ENCODE measurements at places on chromosomes 4 and X.

- DNase-seq: no peak
- H3K36me3 ChIP-seq: no peaks in the 10 kb centered on the region
- H3K4me1 ChIP-seq: peaks cover 3% of the 10 kb centered on the region
- H3K27me3 ChIP-seq: no peaks in the 10 kb centered on the region
- no peak overlapping the region for H3K27ac ChIP-seq
Measured at GRCh38 chr4:93658443-93658842, 170.1 kb upstream of the ATOH1 start.

DNA sequence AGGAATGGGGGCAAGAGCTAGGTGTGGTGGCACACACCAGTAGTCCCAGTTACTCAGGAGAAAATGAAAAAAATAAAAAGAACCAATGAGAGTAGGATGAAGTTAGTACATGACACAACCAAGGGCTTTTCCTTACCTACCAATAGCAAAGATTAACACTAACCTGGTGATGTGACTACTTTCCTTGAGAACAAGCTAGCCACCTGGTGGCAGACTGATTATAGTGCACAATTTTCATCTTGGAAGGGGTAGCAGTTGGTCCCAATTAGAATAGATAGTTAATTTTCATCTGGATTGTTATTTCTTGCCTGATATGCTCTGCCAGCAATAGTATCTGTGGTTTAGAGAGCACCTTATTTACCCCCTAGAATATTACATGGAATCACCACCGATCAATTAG is 1216.8 kb upstream of the PABPC4L start:
- no peaks in the 10 kb centered on the region for H3K27me3 ChIP-seq
- no peak overlapping the region for H3K4me3 ChIP-seq
- H3K4me1 ChIP-seq: no peaks in the 10 kb centered on the region
- no peaks in the 10 kb centered on the region for H3K36me3 ChIP-seq
- H3K27ac ChIP-seq: no peak overlapping the region
- peak; percentile 32 for DNase-seq

- no peak for DNase-seq
- no peak overlapping the region for H3K27ac ChIP-seq
- no peak overlapping the region for H3K4me3 ChIP-seq
- no peaks in the 10 kb centered on the region for H3K27me3 ChIP-seq
- H3K36me3 ChIP-seq: no peaks in the 10 kb centered on the region
- no peaks in the 10 kb centered on the region for H3K4me1 ChIP-seq
Measured at GRCh38 chrX:87572901-87573300, 55.3 kb downstream of the KLHL4 start.

GRCh38 chr4:137804906-137805495 is 272.7 kb upstream of the PCDH18 start:
- H3K27me3 ChIP-seq: no peaks in the 10 kb centered on the region
- H3K4me1 ChIP-seq: no peaks in the 10 kb centered on the region
- H3K27ac ChIP-seq: no peak overlapping the region
- no peaks in the 10 kb centered on the region for H3K36me3 ChIP-seq

DNA sequence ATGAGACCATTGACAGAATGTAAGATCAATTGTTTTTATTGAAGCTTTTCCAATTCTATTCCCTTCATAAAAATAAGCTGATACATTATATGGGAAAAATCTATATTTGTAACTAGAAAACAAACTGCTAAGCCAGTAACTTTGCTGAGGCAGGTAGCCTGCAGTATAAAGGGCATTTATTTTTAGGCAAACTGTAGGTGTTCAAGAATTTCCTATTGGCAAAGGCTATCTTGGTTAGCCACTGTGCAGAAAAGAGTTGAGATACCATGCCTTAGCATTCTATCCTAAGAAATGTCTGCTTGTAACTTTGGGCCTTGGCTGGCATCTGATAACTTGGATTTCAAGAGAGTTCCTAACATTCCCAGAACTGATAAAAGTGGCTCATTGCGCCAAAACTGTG is 18.5 kb upstream of the PRRG1 start:
- H3K36me3 ChIP-seq: no peaks in the 10 kb centered on the region
- H3K27ac ChIP-seq: no peak overlapping the region
- H3K4me3 ChIP-seq: no peak overlapping the region
- DNase-seq: no peak

- H3K4me3 ChIP-seq: peak overlapping the region; percentile 73
- no peaks in the 10 kb centered on the region for H3K27me3 ChIP-seq
Measured at GRCh38 chrX:150508018-150508417, 60.4 kb upstream of the MTM1 start.

GRCh38 chrX:110006821-110007375 is 4.0 kb downstream of the TMEM164 start:
- H3K27me3 ChIP-seq: no peaks in the 10 kb centered on the region
- no peak overlapping the region for H3K27ac ChIP-seq
- H3K4me3 ChIP-seq: no peak overlapping the region

GRCh38 chr4:149534779-149535178 is 280.9 kb downstream of the IQCM start:
- no peak overlapping the region for H3K27ac ChIP-seq
- H3K4me3 ChIP-seq: no peak overlapping the region
- H3K27me3 ChIP-seq: no peaks in the 10 kb centered on the region
- H3K4me1 ChIP-seq: no peaks in the 10 kb centered on the region

DNA sequence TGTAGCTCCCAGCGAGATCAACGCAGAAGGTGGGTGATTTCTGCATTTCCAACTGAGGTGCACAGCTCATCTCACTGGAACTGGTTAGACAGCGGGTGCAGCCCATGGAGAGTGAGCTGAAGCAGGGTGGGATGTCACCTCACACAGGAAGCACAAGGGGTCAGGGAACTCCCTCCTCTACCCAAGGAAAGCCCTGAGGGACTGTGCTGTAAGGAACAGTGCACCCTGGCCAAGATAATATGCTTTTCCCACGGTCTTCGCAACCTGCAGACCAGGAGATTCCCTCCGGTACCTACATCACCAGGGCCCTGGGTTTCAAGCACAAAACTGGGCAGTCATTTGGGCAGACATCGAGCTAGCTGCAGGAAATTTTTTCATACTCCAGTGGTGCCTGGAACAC is 216.4 kb upstream of the TET2 start:
- H3K4me3 ChIP-seq: no peak overlapping the region
- no peaks in the 10 kb centered on the region for H3K4me1 ChIP-seq
- H3K27ac ChIP-seq: no peak overlapping the region
- peaks cover 2% of the 10 kb centered on the region for H3K27me3 ChIP-seq

DNA sequence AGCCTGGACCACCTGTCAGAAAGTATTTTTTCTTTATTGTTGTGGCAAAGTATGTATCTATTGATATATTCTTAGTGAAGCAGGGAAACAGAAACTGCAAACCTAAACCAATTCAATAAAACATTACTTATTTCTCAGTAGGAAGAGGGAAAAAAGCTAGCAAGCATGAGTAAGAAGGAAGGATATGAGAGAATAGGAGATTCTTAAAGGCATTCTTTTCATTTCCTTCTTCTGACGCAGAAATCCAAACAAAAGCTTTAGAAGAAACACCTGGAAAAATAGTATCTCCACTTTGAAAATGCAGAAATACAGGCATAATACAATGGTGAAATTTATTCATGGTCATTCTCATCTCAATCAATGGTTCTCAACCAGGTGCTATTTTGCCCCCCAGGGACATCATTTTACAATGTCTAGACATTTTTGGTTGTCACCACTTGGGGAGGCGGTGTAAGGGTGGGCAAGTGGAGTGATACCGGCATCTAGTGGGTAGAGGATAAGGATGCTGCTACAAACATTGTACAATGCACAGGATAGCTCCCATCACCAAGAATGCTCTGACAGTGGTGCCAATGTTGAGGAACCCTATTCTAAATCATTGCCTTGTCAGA is 21.7 kb upstream of the ATXN3L start:
- H3K36me3 ChIP-seq: no peaks in the 10 kb centered on the region
- H3K4me1 ChIP-seq: 0 out of 2 replicates have a peak, but pooled peaks cover 2% of the 10 kb centered on the region
- H3K4me3 ChIP-seq: no peak overlapping the region

GRCh38 chrX:111445485-111445884 is 33.5 kb upstream of the DCX start:
- no peak overlapping the region for H3K4me3 ChIP-seq
- H3K4me1 ChIP-seq: no peaks in the 10 kb centered on the region
- no peak for DNase-seq
- no peak overlapping the region for H3K27ac ChIP-seq
- no peaks in the 10 kb centered on the region for H3K27me3 ChIP-seq
- no peaks in the 10 kb centered on the region for H3K36me3 ChIP-seq

- no peaks in the 10 kb centered on the region for H3K27me3 ChIP-seq
- no peaks in the 10 kb centered on the region for H3K36me3 ChIP-seq
- H3K4me3 ChIP-seq: no peak overlapping the region
- no peaks in the 10 kb centered on the region for H3K4me1 ChIP-seq
- no peak for DNase-seq
Measured at GRCh38 chr4:43238008-43238407, 345.5 kb downstream of the GRXCR1 start.

DNA sequence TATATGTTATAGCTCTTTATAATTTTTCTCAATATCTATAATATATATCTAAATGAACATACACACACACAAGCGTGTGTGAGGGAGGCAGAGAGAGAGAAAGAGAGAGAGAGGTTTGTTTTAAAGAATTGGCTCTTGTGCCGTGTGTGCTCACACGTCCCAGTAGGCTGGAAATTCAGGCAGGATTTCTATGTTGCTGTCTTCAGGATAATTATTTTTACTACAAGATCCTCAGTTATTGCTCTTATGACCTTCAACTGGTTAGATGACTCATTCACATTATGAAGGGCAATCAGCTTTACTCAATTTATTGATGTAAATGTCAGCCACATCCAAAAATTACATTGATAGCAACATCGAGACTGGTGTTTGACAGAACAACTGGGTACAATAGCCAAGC is 1520.7 kb upstream of the PCDH7 start:
- H3K27ac ChIP-seq: no peak overlapping the region
- H3K4me3 ChIP-seq: no peak overlapping the region
- H3K27me3 ChIP-seq: no peaks in the 10 kb centered on the region
- H3K36me3 ChIP-seq: no peaks in the 10 kb centered on the region
- H3K4me1 ChIP-seq: no peaks in the 10 kb centered on the region

DNA sequence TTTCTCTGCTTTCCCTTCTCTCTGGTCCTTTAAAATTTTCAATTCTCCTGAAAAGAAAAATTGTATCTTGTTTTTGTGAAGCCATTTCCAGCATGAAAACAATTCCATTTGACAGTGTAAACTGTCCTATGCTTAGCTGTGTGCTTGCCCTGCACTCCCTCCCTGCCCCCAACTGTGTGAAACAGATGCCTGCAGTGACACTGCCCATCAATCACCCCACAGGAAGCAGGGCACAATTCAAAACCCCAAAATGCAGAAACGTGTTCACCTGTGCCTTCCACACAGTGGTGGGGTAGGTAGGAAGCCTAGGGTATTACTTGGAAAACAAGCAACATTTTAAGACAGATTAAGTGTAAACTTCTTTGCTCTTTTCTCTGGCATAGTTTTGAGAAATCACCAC is 6.2 kb upstream of the FHDC1 start:
- H3K27me3 ChIP-seq: no peaks in the 10 kb centered on the region
- no peak overlapping the region for H3K27ac ChIP-seq
- no peak for DNase-seq
- peak overlapping the region; percentile 1 for H3K4me3 ChIP-seq
- H3K4me1 ChIP-seq: peaks cover 16% of the 10 kb centered on the region
- H3K36me3 ChIP-seq: peaks cover 11% of the 10 kb centered on the region

GRCh38 chr4:126790633-126791032 is 842.1 kb upstream of the INTU start:
- H3K4me1 ChIP-seq: no peaks in the 10 kb centered on the region
- no peaks in the 10 kb centered on the region for H3K27me3 ChIP-seq
- no peaks in the 10 kb centered on the region for H3K36me3 ChIP-seq
- DNase-seq: no peak

GRCh38 chr4:162841753-162842152 is 324.9 kb downstream of the NAF1 start:
- no peaks in the 10 kb centered on the region for H3K27me3 ChIP-seq
- H3K27ac ChIP-seq: no peak overlapping the region
- DNase-seq: no peak
- H3K4me1 ChIP-seq: no peaks in the 10 kb centered on the region
- no peaks in the 10 kb centered on the region for H3K36me3 ChIP-seq

DNA sequence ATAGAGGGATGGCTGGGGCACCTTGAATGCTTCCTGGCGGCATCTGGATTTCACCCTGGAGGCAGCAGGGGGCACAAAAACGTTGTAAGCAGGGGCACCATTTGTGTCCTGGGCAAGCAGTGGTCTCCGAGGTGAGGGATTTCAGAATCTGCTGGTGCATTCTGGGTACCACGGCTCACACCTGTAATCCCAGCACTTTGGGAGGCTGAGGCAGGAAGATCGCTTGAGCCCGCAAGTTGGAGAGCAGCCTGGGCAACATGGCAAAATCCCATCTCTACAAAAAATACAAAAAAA is 16.8 kb upstream of the TBC1D14 start:
- no peaks in the 10 kb centered on the region for H3K4me1 ChIP-seq
- no peaks in the 10 kb centered on the region for H3K27me3 ChIP-seq
- no peak overlapping the region for H3K4me3 ChIP-seq
- peaks cover 8% of the 10 kb centered on the region for H3K36me3 ChIP-seq

- no peaks in the 10 kb centered on the region for H3K4me1 ChIP-seq
- H3K27me3 ChIP-seq: no peaks in the 10 kb centered on the region
- DNase-seq: no peak
Measured at GRCh38 chr4:61223385-61223784, 23.3 kb downstream of the ADGRL3 start.

GRCh38 chrX:83416273-83416672 is 91.8 kb upstream of the POU3F4 start:
- no peak for DNase-seq
- no peaks in the 10 kb centered on the region for H3K27me3 ChIP-seq
- no peaks in the 10 kb centered on the region for H3K4me1 ChIP-seq
- H3K4me3 ChIP-seq: no peak overlapping the region
- H3K27ac ChIP-seq: no peak overlapping the region

All from H9 (cell line).